ENCODE measurements at places on chromosomes 6 and 20.

DNA sequence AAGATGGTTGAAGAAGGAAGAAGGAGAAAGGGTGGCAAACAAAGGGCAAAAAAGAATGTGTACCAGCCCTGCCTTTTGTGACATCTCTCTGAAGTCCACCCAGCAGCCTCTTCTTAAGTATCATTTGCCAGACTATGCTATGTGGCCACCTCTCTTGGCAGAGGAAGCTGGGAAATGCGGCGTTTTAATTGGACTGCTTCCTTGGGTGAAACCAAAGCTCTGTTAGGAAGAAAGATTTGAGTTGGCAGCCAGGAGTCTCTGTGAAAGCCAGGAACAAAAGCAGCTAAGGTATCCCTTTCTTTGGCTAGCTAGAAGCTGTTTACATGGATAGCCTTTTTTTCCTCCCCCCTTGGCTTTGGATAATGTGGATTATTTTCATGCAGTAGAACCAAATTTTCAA is 67.5 kb upstream of the GTSF1L start:
- DNase-seq: no peak

DNA sequence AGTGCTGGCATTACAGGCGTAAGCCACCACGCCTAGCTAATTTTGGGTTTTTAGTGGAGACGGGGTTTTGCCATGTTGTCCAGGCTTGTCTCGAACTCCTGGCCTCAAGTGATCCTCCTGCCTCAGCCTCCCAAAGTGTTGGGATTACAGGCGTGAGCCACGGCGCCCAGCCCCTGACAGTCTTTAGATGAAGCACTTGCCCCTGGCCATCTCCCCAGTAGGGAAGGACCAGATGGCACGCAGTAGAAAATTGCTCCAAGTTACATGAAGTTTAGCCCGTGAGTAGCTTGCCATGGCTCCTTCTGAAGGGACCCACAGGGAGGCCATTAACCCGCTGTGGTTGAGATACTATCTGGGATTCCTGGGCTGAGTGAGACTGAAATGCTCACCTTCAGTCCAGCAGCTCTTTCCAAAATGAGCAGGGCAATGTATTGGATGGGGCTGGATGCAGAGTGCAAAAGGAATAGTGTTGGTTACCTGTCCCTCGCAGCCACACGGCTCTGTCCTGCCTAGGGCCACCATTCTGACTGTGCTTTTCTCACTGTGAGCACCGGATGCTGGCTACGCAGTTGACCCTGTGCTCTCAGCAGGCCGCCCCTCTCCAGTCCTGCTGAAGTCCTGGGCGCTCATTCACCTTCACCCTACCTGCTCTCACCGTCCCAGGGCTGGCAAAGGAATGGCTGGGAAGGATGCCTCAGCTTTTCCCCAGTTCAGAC is 66.9 kb downstream of the EFCAB8 start:
- DNase-seq: no peak

GRCh38 chr6:24929242-24929641 is 6.5 kb downstream of the RIPOR2 start:
- no peak for DNase-seq

- no peak for DNase-seq
Measured at GRCh38 chr20:47774131-47774777, 11.0 kb downstream of the SULF2 start.

DNA sequence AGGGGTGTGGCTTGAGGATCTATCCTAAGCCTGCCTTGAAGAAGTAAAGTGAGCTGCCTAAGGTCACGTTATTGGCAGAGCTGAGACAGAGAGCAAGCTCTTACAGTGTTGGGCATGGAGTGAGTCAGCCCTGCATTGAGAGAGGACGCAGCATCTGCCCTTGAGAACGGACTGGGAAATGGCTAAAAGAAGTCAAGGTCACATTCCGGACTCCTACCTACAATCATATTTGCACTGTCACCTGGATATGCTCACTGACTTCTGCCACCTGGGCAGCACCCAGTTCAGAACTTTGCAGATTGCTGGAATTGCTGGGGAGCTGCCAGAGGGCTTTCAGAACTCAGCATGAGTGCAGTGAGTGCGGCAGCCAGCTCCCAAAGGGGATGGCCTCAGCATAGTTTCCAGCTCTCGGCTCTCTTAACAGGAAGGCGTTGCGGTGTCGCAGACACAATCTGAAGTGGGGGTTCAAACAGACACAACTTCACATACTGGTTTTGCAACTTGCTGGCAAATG is 199.3 kb upstream of the SGK1 start:
- no peak for DNase-seq

- no peak for DNase-seq
Measured at GRCh38 chr20:33697129-33697528, 10.9 kb upstream of the E2F1 start.

GRCh38 chr6:31573239-31574105 is 1.4 kb downstream of the LTA start:
- no peak for DNase-seq

DNA sequence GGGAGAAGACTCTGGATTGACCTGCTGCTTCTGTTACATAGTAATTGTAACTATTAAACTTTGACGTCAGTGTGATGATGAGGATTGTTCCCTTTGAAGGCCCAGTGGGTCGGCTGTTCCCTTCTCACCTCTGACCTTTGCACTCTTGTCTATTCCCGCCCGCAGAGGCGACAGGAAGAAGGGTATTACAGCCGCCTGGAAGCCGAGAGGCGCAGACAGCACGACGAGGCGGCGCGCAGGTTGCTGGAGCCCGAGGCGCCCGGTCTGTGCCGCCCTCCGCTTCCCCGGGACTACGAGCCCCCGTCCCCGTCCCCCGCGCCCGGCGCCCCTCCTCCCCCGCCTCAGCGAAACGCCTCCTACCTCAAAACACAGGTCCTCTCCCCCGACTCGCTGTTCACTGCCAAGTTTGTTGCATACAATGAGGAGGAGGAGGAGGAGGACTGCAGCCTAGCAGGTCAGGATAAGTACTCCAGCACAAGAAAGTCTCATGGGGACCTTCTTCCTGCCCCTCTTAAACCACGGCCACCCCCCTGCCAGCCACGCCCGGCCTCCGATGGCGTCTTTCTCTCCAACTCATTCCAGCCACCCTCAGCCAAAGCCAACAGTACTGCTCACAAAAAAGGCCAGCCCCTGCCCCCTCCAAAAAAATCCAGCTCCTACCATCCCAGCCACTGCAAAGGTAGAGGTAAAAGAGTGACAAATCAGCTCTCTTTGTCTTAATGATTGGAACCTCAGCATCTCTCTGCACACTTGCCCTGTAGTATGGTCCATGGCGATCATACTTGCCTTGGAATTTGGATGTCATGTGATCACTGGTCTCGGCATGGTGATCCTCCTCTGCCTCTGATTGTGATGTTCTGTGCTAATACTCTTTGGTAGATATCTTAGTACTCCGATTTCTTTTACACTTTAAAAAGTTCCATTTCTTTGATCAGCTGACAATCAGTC is 31.6 kb upstream of the KIF25 start:
- no peak for DNase-seq

DNA sequence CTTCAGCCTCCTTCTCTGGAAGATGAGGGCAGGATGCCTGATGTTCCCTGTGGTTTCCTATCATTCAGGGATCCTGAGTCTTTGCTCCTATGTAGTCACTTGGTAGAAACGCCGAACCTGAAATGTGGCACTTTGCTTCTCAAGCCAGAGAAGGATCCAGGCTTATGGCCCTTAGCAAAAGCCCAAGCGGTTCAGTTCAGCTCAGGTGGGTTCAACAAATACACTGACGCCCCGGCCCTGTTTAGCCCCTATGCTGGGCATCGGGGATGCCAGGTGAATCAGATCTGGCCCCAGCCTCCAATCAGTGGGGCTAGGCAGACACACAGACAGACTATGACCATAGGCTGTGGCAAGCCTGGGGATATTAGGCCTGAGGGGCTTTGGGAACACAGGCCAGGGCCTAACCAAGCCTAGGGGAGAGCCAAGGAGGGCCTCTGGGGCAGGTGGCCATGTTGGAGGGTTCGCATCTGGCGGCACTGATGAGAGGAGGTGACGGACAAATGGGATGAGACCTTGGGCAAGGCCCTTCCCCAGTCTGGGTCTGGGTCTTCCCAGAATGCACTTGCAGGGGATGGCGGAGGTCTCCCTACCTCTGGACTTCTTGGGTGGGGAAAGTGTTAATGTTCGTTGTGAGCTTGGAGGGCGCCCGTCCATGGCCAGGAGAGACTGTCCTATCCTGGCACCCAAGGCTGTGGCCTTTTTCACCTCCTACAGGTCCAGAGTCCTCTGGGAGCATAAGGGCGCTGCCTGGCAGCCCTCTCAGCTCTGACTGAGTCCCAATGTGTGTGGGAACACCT is 17.6 kb upstream of the SRC start:
- DNase-seq: no peak

DNA sequence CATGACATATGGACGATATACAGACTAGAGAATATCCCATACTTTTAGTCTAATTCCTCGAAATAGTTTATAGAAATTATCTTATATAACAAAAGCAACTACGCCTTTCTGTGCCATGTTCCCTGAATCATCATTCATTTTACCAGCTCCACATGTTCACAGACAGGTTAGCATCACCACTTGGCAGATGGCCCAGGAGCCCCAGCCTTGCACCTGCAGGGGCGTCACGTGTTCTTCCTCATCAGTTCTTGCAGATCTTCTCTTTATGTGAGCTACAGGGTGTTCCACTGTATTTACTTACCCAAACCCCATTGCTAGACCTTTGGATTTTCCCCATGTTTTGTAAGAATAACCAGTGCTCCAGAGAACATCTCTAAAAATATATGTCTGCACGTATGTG is 12.6 kb upstream of the BNIP5 start:
- peak; percentile 14 for DNase-seq

- no peak for DNase-seq
Measured at GRCh38 chr20:24584538-24585356, 115.3 kb downstream of the SYNDIG1 start.

DNA sequence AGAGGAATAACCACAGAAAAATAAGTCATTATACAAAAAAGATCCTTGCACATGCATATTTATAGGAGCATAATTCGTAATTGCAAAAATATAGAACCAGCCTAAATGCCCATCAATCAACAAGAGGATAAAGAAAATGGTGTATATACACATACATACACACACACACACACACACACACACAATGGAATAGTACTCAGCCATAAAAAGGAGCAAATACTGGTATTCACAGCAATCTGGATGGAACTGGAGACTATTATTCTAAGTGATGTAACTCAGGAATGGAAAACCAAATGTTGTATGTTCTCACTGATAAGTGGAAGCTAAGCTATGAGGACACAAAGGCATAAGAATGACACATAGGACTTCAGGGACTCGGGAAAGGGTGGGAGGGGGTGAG is 1.9 kb upstream of the KIAA1586 start:
- no peak for DNase-seq

DNA sequence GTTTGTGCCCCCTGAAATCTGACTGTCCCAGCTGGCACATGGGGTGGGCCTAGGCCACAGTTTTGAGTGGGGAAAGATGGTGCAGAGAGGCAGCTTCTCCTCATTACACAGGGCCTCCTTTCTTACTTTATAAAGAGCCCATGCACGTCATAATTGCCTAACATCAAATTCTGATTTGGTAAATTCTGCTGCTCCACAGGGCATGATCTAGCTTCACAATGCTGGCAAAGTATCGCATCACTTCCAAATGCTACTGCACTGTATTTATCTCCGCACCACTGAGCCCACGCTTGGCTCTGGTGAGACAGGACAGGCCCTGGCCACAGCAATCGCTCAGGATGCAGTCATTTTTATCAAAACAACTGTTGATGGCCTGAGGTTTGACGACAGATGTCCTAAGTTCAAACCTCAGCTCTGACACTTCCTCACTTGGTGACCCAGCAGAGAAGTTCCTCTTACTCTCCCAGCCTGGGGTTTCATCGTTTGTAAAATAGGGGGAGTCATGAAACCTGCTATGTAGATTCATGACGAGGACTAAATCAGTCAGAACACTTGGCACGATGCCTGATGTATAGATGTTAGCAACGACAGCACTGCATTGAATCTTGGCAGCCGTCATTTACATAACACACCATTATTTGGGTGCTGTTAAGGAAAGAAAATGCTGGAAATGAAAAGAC is 187.9 kb downstream of the TTLL2 start:
- DNase-seq: no peak

DNA sequence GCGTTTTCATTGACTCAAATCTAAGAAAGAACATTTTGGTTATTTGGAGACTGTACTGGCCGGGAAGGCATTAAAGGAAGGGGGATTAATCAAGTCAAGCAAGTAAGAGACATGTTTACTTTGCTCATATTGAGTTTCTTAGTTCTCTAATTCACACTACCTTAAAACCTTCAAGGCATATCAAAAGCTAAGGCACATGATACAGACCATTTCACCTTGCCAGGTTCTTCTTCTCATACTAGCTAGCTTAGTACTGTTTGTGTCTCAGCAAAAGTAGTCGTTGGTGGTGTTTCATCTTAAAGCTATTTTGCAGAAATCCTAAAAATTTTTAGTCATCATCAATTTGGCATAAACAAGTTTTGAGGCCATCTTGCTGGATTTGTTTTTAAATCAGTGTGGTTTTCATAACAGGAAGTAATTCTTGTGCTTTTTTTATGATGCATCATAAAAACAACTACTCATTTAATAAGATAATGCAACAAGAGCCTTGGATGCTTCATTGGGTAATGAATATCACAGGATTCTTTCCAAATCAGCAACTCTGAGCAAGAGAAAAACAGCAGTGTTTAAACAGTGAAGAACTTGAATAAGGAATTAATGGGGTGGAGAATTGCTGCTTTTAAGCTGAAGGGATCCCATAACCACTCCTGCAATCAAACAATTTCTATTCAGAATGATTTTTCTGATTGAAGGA is 425.3 kb downstream of the EPM2A start:
- DNase-seq: no peak

DNA sequence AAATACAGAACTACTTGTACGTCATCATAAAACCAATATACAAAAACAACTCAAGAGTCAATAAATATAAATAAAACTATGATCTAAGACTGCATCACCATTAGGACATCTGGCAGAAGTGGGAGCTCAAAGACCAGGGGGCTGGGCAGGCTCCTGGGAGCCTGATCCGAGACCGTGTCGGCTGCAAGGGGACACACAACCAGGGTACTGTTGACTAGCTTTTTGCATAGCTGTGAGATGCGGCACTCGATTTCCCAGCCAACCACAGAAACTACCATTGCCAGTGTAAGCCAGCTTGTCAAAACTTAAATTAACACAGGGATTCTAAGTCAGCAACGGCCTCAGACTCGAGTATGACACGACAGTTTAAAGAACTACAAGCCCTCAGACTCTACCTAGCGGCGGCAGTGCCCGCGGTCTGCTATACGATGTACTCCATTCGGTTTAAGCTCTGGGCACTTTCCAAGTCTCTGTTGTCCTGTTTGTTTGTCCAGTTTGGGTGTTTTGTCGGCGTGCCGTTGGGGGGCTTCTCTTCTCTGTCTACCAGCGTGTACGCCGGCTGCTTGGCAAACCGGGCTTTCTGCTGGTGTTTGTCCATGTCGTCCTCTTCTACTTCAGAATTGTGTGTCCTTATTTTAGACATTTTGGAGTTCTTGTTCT is 34.6 kb downstream of the JAG1 start:
- DNase-seq: no peak

DNA sequence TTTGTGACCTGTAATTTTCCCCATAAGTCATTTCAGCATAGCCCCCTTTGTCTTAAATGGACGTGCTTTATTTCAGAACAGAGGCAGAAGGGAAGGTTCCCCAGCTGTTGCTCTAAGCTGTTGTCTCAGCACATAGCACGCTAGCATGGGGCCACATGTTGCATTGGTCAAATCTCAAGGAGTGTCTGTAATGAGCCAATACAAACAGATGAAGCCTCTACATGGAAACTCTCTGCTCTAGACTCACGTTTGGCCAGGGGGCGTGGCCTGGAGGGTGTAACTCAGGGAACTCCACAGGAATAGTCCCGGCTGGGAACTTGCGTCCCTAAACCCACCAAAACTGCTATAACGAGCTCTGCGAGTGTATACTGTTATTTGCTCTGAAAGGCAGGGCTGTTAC is 35.2 kb upstream of the SLC22A2 start:
- DNase-seq: no peak

GRCh38 chr6:137487869-137488149 is 6.4 kb downstream of the OLIG3 start:
- no peak for DNase-seq

Measured in activated gamma-delta T cell treated with Interleukin-2 at 50 U/mL for 16 hours (primary cell).